ENCODE measurements at places on chromosomes 3 and 15.

GRCh38 chr3:11575677-11576076 lies 68.0 kb downstream of the VGLL4 start:
- no peak for DNase-seq

DNA sequence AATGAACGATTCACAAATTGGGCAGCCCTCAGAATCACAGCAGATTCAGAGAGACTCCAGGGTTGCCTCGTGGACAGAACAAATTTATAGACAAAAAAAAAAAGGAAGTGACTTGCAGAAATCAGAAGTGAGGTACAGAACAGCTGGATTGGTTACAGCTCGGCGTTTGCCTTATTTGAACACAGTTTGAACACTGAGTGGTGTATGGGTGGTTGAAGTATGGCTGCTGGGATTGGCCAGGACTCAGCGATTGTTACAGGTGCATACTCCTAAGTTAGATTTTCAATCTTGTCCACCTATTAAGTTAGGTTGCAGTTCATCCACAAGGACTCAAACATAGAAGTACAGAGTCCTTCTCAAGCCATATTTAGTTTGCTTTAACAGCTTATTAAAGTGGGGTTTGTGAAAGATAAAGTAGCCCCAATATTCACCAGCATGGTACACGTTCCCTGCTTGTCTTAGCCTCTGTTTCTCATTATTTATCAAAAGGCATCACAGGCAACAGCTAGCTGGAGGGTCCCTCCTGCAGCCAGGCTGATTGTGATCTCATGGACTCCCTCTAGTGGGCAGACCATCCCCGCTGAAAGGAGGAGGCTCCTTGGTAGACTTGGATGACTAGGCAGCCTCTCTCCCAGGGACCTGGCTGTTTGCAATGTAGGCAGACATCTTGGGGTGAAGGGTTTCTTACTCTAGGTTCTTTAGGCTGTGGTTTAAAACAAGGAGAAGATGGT lies 17.6 kb upstream of the ALDH1L1 start:
- no peak for DNase-seq

- DNase-seq: no peak
Measured at GRCh38 chr15:63556246-63556645, 40.9 kb upstream of the FBXL22 start.

- DNase-seq: no peak
Measured at GRCh38 chr3:97037294-97037943, 223.0 kb downstream of the EPHA6 start.

DNA sequence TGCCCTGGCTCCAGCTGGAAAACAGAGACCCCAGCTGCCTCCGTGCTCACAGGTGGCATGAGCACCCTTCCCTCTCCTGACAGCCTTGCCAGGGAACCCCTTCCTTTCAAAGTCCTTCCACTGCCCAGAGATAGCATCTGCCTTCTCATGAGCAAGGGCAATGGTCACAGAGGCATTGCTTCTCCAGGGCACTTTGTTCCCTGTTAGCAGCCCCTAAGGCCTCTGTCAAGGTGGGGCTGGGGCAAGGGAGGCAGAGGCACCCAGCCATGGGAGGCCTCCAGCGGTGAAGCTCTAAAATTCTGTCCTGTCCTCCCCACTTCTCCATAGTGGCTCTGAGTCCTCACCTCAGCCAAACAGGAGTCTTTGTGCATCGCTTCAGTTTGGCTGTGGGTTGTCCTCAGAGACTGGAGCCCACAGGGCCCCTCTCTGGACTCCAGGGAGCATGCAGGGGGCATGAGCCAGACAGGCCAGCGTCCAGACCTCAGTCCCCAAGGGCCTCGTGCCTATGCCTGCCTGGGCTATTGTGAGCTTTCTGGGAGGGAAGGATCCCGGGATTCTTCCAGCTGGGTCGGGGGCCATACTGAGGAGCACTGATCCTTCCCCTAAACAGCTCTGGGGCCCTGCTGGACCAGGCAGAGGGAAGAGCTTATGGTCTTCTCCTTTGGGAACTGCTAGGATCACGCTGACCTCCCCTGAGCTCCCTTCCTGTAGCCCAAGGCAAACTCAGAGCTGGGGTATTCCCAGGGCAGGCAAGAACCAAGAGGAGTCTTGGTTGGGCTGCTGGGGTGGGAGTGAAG lies 106.6 kb downstream of the DNAJB8 start:
- no peak for DNase-seq

- no peak for DNase-seq
Measured at GRCh38 chr3:114673481-114673880, 379.7 kb downstream of the TIGIT start.

DNA sequence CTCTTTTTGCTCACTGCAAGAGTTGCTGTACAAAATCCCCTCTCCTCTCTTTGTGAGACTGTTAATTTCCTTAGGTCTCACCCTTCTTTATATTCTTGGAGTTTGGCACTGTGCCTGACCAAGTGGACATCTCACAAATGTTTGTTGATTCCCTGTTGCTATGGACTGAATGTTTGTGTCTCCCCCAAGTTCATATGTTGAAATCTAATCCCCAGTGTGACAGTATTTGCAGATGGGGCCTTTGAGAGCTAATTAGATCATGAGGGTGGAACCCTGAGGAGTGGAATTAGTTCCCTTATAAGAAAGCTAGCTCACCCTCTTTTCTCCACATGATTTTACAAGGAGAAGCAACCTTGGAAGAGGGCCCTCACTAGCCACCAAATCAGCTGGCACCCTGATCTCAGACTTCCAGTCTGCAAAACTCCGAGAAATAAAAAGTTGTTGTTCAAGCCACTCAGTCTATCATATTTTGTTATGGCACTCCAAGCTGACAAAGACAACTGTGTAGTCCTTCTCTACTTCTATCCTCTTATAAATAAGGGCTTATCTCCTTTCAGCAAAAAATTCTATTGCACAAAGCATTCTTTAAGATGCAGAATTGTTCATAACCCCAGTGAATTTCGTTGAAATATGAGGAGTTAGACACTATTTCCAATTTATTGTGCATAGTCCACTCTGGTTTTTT lies 65.5 kb upstream of the NPHP3 start:
- no peak for DNase-seq

- no peak for DNase-seq
Measured at GRCh38 chr3:71879089-71879488, 94.1 kb upstream of the PROK2 start.

- DNase-seq: no peak
Measured at GRCh38 chr3:179318876-179319275, 4.0 kb upstream of the ZNF639 start.

DNA sequence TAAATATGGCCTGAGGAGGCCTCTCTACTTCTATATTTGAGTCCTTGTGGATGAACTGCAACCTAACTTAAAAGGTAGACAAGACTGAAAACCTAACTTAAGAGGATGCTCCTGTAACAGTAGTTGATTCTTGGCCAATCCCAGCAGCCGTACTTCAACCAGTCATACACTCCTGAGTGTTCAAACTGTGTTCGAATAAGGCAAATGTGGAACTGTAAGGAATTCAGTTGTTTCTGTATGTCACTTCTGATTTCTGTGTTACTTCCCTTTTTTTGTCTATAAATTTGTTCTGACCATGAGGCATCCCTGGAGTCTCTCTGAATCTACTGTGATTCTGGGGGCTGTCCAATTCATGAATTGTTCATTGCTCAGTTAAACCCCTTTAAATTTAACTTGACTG lies 20.5 kb downstream of the GALK2 start:
- no peak for DNase-seq

GRCh38 chr3:6709178-6709577 lies 151.7 kb upstream of the GRM7 start:
- DNase-seq: no peak

DNA sequence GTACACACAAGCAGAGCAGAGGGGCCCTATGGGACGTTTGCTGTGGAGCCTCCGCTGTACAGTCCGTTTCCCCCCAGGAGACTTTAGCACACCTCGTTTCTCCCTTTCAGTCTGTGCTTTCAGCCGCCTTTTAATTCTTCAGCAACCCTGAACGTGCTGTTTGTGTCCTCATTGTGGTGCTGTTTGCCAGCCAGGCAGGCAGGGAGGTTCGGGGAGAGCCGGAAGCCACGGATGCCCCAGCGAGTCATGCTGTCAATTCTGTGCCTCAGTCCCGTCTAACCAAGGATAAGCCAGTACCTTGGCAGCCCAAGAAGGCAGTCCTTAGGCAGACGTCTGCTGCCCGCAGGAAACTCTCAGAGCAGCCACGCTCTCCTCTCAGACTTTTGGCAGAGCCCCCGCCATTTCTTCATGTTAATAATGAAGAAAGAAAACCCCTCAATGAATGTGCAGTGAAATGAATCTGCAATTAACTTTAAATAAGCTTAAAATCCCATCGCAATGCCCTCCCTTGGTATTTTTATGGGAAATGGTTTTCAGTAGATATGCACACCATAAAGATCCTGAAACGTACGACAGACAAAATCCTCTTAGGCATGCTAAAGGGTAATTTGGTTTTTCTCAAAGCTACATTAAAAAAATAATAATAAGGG lies 158.6 kb downstream of the UACA start:
- DNase-seq: no peak

DNA sequence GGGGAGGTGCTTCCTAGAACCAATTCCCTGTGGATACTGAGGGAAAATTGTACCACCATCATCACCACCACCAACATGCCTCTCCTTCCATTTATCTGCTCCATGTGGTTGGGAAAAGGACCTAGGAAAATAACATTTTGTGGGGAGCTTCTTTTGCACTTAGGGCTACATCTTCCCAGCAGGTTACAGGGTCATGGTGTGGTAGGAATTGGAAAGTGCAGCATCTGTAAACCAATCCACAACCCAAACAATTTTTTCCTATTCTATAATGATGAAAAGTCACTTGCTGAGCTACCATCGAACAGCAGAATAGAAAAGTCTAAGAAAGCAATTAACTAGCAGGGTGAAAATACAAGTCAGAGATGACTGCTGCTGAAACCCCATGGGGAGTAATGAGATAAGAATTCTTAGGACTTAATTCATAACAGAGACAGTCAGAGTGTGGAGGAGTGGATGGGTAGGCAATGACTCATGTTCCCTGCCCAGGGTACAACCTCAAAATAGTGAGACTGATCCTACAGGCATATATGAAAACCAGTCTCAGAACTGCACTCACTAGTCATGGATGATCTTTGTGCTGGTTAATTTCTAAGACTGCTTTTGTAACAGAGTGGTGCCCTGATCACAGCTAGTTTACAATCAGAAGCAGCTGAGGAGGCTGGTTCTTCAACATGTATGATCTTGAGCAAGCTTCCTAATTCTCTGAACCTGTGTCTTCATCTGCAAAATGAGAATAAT lies 38.1 kb upstream of the LEKR1 start:
- no peak for DNase-seq

DNA sequence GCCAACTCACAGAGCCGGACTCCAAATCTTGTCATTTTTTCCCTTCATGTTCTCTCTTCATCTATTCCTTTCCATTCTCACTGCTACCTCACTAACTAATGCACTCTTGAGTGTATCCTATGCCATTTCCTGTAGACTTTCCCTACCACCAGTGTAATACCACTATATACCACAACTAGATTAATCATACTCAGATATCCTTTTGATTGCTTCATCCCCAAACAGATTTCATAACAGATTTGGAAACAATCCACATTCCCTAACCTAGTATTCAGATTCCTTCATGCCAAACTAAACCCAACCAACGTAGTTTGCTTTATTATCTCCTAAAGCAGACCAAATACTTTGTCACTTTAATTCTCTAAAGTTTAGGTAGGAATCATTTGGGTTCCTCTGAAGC lies 2.6 kb upstream of the PLOD2 start:
- DNase-seq: no peak

DNA sequence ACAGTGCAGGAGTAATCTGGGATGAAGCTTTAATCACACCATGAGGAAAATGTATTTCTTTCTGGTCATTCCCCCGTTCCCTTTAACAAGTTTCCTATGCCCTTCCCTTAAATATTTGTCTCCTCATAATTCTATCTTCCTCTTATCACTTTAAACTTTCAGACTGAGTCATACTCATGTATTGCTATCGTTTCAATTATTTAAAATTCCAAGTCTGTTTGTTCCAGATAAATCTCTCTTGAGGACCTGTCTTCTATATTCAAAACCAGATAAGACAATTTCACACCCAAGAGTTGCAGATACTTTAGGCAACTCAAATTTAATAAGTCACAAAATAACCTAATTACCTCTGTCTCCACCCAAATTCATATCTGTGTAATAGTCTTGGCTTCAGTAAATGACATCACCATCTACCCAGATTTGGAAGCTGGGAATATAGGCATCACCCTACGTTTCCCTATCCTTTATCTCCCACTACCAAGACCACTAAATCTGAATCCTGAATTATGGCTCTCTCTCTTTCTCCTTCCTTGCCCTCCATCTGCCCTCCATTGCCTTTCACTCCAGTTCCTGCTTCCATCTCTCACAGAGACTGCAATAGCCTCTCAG lies 220.1 kb downstream of the PYDC2 start:
- no peak for DNase-seq

GRCh38 chr3:143311096-143311495 lies 191.5 kb downstream of the CHST2 start:
- DNase-seq: no peak

GRCh38 chr15:55669270-55669669 lies 73.7 kb downstream of the PRTG start:
- DNase-seq: no peak

DNA sequence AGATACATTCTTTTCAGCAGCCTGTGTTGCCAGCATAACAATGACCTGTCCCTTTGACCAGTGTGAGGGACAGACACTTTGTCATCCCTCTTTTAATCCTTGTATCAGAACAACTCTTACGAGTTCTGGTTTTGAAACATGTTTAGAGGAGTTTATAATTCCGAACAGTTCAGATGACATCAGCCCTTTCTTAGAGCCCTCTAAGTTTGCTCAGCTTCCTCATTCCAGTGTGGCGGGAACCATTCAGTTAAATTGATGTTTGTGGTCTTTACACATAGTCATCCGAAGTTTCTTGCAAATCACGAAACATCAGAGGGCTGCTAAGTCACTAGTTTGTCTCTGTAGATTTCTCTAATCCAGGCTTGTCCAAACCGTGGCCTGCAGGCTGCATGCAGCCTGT lies 102.5 kb downstream of the AKAP13 start:
- no peak for DNase-seq

- no peak for DNase-seq
Measured at GRCh38 chr3:172626021-172626640, 84.7 kb downstream of the NCEH1 start.

GRCh38 chr3:171269542-171269941 lies 190.7 kb downstream of the TNIK start:
- no peak for DNase-seq

DNA sequence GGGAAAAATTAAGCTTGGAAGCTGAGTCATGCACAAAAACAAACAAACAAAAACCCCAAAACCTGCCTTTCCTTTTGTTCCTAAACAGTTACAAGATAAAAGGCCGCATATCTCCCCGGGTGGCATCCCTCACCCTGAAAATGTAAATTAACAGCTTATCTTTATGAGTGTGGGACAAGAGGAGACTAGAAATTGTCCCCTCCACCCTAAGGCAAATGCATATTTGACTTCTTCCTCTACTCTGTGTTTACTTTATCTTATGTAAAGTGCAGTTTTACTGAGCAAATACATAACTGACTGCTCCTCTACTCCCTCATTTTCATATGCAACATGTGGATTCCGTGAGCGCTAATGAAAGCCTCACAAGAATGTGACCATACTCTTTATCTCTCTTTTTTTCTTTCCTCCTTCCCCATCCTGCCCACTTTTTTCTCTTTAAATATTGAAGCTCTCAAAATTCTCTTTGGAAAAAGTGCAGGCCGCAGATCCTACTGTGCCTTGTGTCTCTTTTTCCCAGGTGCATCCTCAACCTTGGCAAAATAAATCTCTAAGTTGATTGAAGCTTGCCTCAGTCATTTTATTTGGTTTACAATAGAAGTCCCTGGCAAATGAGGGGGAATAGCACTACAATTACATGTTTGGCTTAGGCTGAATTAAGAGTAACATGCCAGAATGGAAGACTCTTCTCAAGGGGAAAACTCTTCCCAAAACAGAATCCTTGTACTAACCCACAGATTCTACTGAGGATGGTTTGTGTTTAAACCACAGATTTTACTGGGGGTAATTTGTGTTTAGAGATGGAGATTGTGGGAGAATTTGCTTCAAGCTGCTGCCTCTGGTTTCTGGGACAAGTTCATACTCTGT lies 72.7 kb upstream of the WDR72 start:
- no peak for DNase-seq
